ENCODE measurements at places on chromosomes 4 and X. TPM values are rescaled to one million over a fixed set of nuclear protein-coding genes. Genes with fewer than 3 reads are reported as not detected.

The NWD2 gene
- polyA plus RNA-seq, result not detected

The TMPRSS11B gene
- 1.0 TPM for polyA plus RNA-seq

The TSPAN6 gene
- 5.6 TPM for polyA plus RNA-seq

The SEC24D gene
- polyA plus RNA-seq, result 25.3 TPM

The HTT-AS gene
- not detected for polyA plus RNA-seq

The CABS1 gene
- 0.05 TPM for polyA plus RNA-seq

The GPC3 gene
- polyA plus RNA-seq, result 3.0 TPM

The MAPK10 gene
- 19.9 TPM for polyA plus RNA-seq

The MAGEC1 gene
- not detected for polyA plus RNA-seq

The NPY1R gene
- polyA plus RNA-seq, result 112 TPM

The MAGEB10 gene
- polyA plus RNA-seq, result not detected

The SPANXB1 gene
- polyA plus RNA-seq, result not detected

The BEND2 gene
- polyA plus RNA-seq, result not detected

The TRIML2 gene
- not detected for polyA plus RNA-seq

The MAGEA2 gene
- polyA plus RNA-seq, result not detected

The GPRIN3 gene
- 1.6 TPM for polyA plus RNA-seq

The TRIM61 gene
- 0.50 TPM for polyA plus RNA-seq

The CCKAR gene
- not detected for polyA plus RNA-seq

The ZBED1 gene
- 15.5 TPM for polyA plus RNA-seq

The POU3F4 gene
- polyA plus RNA-seq, result not detected

The SLC6A14 gene
- polyA plus RNA-seq, result 0.13 TPM

The EDNRA gene
- polyA plus RNA-seq, result 5.9 TPM

The PDCL2 gene
- not detected for polyA plus RNA-seq

The YY2 gene
- polyA plus RNA-seq, result 1.4 TPM

The BMP2K gene
- polyA plus RNA-seq, result 7.1 TPM

The CSAG3 gene
- not detected for polyA plus RNA-seq

The P2RY4 gene
- polyA plus RNA-seq, result not detected

The PITX2 gene
- polyA plus RNA-seq, result 0.31 TPM

The FAM149A gene
- polyA plus RNA-seq, result 12.8 TPM

The IBSP gene
- polyA plus RNA-seq, result not detected

The TRIM75 gene
- polyA plus RNA-seq, result not detected

The PRDM8 gene
- 1.0 TPM for polyA plus RNA-seq

The VMA21 gene
- 8.1 TPM for polyA plus RNA-seq

The AMTN gene
- polyA plus RNA-seq, result not detected

The PLXNB3 gene
- polyA plus RNA-seq, result 0.38 TPM

The SPARCL1 gene
- polyA plus RNA-seq, result 1,112 TPM

The PTPN13 gene
- polyA plus RNA-seq, result 10.2 TPM

The SPANXN3 gene
- not detected for polyA plus RNA-seq

The SLC10A4 gene
- 1.1 TPM for polyA plus RNA-seq
